Activated CD4-positive, alpha-beta T cell treated with anti-CD3 and anti-CD28 coated beads, Interleukin-2, Interleukin-4, amounts not matched to agents 100 ng/mL and 50 ng/mL, durations not matched to agents 16 hours and 8 hours (primary cell): ENCODE measurements at places on chromosomes 6 and 20.
A peak's percentile ranks its signal among the peaks of the same experiment; 100 is the strongest.

- peak; percentile 89 for DNase-seq
These were observed 31.5 kb downstream of the SF3B5 start for GRCh38 chr6:144063744-144064401.

DNA sequence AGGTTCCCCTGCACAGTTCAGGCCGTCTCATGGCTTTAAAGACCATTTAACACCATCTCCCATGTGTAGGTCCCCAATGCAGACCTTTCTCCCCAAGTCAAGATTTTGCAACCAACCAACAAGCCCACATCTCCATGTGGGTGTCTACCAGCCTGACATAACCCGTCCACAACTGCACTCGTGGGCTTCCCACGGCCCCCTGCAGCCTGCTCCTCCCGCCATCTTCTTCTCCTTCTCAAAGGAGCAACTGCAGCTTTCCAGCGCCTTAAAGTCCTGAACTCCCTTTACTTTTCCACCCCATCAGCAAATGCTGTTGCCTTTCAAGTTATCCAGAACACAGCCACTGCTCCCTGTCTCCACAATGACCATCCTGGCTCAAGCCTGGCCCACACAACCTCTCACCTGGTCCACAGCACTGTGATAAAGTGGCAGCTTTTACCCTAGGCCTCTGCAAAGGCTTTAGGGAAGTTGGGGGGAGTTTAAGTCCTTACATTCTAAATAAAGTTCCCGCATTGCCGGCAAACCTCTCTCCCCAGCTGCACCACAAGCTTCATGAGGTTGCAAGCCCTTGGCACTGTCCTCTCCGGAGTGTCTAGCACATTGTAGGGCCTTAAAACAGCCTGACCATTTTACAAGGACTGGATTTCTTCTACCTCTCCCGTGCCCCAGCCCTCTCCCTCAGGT, 140.5 kb downstream of the PREX1 start:
- no peak for DNase-seq

DNA sequence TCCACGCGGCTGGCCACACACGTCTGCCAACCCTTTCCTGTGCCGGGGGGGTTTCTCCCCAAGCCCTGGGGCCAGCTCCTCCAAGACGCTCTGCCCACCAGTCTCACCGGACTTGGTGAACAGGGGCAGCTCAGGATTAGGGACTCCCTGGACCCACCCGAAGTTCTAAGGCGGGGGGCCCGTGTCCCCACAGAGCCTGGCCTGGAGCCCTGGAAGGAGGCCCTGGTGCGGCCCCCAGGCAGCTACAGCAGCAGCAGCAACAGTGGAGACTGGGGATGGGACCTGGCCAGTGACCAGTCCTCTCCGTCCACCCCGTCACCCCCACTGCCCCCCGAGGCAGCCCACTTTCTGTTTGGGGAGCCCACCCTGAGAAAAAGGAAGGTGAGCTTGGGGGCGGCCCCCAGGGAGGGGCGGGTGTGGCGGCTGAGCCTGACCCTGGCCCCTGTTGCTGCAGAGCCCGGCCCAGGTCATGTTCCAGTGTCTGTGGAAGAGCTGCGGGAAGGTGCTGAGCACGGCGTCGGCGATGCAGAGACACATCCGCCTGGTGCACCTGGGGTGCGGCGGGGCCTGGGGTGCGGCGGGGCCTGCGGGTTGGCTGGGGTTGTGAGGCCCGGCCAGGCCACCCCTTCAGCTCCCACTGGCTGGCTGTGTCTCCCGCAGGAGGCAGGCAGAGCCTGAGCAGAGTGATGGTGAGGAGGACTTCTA, 2.3 kb downstream of the SLC2A4RG start:
- DNase-seq = no peak

GRCh38 chr20:24445510-24446170, 23.8 kb upstream of the SYNDIG1 start:
- DNase-seq = no peak
